RCC 7860 (cell line): ENCODE measurements at places on chromosomes 5 and 9.
A peak's percentile ranks its signal among the peaks of the same experiment; 100 is the strongest.

- no peak for DNase-seq
Measured at GRCh38 chr5:147434049-147434448, 75.8 kb downstream of the DPYSL3 start.

DNA sequence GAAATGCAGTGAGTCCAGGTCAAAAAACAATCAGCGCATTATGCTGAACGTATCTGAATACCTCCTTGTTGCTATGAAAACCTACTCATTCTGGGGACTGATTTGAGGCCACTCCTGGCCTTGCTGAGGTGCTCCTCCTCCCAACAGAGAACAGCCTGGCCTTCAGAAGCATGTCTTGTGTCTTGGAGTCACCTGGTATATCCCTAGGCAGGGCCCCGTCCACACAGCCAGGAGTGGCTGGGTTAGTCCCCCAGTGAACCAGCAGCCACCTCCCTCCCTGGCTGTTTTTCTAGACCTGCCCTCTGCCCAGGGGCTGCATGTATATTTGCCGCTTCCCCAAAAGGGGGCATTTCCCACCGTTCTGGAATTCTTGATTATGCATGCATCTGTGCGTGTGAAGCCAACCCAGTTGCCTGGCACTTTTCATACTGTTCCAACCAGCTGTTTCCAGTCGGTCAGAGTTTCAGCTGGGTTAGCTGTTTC lies 99.2 kb upstream of the SPATA31C2 start:
- no peak for DNase-seq

DNA sequence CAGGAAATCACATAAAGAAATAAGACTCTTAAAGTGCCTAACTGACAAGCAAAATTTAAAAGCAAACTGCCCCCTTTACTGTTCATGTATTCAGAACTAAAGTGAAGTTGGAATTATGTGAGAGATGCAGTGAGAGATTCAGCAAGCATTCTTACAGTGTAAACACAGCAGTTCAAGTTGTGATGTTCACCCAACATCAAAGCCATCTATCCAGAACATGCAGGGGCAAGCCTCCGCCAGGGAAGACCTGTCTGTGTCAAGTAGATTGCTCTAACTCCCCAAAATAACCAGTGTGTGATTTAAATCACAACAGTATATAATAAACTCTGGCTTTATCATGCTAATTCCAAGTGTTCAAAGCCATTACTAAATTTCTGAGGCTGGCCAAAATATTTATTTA lies 233.3 kb downstream of the BNC2 start:
- DNase-seq: no peak

DNA sequence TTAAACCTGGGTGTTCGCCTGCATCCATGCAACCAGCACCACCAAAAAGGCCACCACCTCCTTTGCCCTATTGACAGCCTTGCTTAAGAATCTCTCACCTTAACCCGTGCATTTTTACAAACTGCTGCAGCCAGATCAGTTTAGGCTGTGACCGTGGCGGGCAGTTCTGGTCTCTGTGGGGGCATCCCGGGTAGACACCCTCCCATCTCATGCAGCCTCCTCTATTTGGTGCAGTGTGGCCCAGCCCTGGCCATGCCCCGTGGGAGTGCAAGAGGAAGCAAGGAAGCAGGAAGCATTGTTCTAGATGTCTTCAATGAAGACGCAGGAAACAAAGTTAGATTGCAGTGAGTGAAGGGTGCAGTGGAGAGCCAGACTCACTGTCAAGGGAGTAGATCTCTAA lies 108.8 kb upstream of the MVB12B start:
- no peak for DNase-seq

- no peak for DNase-seq
Measured at GRCh38 chr5:144084971-144085370, 85.5 kb downstream of the YIPF5 start.

- no peak for DNase-seq
Measured at GRCh38 chr5:62633243-62633642, 54.6 kb downstream of the LRRC70 start.

GRCh38 chr9:84988621-84989020 lies 319.1 kb downstream of the NTRK2 start:
- no peak for DNase-seq

DNA sequence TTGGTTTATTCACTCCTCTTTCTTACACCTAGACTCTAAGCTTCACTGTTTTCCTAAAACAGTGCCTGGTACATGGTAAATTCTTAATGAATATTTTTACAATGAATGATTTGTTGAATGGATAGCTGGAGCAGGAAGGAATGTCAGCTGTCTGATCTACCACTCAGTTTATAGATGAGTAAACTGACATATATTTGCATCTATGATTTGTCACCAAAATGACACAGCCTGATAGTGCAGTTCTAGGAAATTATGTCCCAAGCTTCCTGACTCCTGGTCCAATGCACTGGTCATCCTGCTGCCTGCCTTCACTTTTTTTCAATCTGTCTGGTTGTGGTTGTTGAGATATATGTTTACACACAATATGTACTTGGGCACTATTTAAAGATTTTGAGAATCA lies 651.7 kb upstream of the WWC1 start:
- DNase-seq: peak; percentile 72

DNA sequence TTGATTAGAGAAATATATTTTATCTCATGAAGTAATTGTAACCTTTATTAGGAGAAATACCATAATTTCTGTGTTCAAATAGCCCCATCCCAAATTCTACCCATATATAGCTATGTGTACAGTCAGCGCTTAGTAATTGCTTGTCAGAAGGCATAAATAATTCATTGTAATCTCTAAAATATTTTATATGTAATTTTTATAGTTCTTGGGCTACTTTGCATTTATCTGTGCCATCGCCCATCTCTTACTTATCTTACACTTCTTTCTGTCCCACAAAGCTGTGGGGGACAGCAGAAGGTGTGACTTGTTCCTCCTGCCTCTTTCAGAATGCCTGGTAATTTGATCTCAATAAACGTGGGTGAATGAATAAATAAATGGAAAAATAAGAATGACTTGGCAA lies 5.5 kb downstream of the ADAMTSL1 start:
- no peak for DNase-seq

GRCh38 chr5:180492226-180492903 lies 1.8 kb upstream of the CNOT6 start:
- no peak for DNase-seq

DNA sequence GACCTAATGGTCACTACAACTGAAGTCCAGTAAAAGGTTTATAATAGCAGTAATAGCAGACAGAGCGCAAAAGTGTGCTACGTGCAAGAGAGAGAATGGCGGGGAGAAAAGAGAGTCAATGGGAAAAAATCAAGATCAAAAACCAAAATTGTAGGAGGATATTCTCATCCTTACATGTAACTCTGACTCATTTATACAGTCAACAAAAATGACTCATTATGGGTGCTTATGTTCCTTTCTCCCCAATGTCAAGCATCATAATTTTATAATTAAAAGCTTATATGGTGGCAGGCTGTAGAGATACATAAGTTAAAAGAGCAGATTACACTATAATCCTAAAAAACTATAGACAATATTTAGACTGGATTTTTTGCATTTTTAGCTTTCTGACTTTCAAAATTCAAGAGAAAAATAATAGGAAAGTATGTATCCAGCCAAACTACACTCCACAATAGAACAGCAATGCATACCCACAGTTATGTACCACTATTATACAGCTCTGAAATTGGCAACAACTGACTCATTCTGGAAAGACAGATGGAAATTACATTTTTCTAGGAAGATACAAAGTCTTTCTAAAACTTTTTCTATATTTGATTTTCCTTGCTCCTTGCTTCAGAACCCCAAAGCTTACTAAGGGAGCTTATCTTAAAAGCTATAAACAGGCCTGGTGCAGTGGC lies 78.4 kb downstream of the PLPP1 start:
- DNase-seq: no peak

- no peak for DNase-seq
Measured at GRCh38 chr5:112329419-112330090, 89.5 kb downstream of the EPB41L4A start.

DNA sequence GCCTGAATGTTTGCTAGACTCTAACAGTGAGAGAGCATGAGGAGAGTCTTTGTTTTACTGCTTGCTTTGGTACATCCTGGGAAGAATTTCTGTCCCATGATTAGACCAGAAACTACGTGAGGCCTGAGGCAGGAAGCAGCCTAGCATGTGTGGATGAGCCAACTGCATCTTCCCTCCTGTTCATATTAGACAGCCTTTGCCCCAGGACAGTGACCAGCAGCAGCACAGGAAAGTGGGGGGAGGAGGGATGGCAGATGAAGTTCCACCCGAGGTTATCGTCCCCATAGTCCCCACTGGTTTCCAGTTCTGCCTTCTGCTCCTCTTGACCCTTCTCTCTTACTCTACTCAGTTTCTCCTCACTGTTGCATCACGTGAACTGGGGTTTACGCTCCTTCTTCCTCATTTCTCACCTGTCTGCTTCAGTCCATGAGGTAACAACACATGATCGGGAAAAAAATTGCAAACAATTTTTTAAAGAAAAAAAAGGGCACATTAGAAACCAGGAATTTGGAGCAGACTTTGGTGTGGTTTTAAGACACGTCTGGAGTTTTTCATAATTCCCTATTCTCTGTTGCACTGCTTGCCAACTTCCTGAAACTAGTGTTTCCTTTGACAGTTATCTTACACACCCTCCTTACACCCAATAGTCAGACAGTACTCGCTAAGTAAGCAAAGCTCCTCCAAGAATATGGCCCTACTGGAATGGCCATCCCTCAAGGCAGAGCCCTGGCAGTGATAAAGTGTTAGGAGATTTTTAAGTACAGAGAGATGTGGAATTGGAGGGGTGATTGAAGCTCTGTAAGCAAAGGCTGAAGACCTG lies 84.1 kb downstream of the SNX18 start:
- DNase-seq: no peak

DNA sequence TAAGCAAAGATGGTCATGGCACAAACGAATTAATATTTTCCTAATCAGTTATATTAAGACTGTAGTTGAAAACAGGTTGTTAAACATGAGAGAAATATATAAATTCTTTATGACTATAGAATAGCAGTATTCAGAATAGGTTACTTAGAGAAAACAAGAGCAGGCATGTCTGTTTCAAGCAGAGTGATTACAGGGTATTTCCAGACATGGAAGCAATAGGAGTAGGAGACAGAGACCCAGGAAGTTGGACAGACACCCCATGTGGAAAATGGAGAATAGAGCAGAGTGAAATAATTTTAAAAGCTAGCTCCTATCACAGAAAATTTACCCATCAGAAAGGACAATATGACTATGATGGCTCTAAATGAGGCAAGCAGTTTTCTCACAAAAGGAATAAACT lies 111.5 kb downstream of the IZUMO3 start:
- DNase-seq: no peak

DNA sequence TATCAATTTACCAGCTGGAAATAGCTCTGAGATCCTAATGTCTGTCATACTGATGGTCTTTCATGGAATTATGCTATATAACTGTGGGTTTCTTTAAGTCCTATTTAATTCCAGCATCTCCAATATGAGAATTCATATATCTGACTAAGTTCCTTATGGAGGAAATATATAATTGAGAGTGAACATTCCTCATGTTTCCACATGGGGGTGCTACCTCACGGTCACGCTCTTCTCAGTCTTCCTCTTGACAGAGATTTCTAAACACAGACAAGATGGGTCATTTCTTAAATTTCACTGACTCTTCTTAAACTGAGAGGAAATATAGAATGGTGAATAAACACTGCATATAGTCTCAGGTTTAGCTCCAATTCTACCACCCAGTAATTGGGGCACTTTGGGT lies 212.1 kb downstream of the SLF1 start:
- no peak for DNase-seq
